ENCODE measurements at places on chromosomes 11 and 22.
A peak's percentile ranks its signal among the peaks of the same experiment; 100 is the strongest.

GRCh38 chr22:47207387-47207786, 444.9 kb downstream of the TBC1D22A start:
- DNase-seq: no peak

DNA sequence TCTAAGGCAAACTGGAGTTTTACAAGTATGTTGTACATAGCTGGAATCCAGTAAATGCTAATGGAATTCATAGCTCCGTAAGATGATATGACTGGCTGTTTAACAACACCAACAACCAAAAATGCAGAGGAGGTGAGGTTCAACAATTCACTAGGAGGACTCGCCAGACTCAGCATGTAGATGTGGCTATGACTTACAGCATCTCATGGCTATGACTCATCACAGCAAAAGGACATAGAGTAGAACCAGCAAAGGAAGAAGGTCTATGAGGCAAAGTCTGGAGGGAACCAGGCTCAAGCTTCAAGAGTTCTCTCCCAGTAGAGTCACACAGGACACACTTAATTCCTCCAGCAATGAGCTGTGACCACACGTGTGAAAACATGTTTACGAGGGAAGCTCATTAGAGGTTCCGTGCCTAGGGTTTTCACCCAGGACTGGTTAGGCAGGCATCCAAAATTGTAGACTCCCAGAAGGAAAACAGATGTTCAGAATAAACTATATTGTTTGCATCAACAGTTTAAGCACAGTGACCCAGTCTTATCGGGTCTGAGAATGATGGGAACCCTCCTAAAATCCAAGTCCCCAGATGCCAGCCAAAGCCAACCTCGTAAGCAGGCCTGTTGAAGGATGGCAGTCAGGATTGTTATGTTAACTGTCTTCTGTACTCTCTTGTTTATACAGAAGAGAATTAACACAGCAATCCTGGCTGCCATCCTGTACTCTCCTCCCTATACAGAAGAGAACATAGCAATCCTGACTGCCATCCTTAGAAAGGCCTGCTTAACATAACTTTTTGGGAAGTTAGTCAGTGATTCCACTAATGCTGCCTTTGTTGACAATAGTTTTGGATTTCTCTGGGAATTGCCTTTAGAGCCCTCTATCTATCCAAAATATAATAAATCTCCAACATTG, 116.6 kb downstream of the LARGE1 start:
- DNase-seq: no peak

DNA sequence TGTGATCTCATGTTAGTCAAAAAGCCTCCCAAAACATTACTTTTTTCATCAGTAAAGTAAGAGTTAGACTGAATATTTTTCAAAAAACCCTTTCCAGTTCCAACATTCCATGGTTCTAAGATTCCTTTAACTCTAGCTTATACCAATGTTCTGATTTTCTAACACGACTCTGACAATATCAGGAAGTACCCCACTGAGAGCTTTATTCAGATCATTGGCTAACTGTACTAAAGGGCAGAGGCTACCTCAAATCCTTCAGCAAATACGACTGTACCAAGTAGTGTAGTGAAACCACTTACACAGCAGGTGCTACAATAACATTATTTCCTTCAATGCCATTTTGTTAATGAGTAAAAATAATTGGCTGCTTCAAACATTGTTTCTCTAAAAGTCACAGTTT, 213.4 kb upstream of the PITPNB start:
- no peak for DNase-seq

- no peak for DNase-seq
These were observed 13.1 kb upstream of the EXPH5 start for GRCh38 chr11:108606495-108607160.

GRCh38 chr22:39994041-39994565, 651 bp upstream of the FAM83F start:
- DNase-seq: no peak

DNA sequence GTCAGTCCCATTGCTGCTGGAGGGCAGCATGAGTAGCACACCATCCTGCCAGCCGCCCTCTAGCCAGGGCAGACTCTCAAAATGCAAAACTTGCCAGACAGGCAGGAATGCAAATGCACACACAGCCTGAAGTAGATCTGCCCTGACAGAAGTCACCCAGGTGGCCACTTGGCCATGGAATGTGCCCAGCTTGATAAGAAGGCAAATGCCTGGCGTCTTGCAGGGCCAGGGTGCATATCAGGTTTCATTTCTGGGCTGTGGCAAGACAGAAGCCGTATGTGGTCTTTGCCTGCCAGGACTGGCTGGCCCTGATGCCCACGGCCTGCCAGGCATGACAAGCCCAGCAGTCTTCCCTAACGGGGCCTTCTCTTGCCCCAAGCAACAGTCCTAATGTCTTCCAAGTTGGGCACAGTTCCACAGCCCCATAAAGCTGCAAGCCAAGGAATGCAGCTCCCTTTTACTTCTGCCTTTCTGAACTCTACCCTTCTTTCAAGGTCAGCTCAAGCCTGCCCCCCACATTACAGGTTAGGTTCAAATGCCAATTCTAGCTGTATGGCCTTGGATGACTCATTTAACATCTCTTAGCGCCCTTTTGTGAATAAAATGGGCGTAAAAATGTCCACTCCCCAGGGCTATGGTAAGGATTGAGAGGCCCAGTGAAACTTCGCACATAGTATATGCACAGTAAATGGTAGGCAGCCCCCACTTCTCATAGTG, 29.7 kb downstream of the POU2AF3 start:
- DNase-seq: no peak

- peak; percentile 86 for DNase-seq
These were observed 24.8 kb downstream of the APOL1 start for GRCh38 chr22:36277482-36278291.

- peak; percentile 58 for DNase-seq
These were observed 1.1 kb downstream of the FXYD2 start for GRCh38 chr11:117823294-117823945.

DNA sequence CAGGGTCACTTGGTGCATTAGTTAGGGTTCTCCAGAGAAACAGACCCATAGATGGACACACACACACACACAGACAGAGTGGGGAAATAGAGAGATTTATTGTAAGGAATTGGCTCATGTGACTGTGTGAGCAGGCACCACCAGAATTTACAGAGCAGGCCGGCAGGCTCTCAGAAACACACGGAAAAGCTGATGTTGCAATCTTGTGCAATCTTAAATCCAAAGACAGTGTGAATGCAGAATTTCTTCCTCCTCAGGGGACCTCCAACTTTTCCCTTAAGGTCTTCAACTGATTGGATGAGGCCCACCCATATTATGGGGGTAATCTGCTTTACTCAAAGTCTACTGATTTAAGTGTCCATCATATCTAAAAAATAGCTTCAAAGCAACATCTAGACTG, 49.8 kb downstream of the APIP start:
- DNase-seq: no peak

GRCh38 chr11:46850829-46851380, 4.8 kb upstream of the CKAP5 start:
- no peak for DNase-seq

GRCh38 chr11:19520681-19521080, 192.0 kb upstream of the NAV2 start:
- no peak for DNase-seq

DNA sequence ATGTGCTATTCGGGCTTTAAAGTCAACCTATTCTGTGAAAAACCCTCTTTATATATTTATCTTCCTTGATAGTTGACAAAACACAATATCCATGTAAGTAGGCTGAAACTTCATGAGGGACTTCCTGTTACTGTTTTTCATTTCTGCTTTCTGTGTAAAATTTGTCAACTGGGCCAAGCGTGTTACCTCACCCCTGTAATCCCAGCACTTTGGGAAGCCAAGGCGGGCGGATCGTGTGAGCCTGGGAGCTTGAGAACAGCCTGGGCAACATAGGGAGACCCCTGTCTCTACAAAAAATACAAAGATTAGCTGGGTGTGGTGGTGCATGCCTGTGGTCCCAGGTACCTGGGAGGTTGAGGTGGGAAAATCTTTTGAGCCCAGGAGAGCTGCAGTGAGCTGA, 66.5 kb upstream of the SLC25A18 start:
- no peak for DNase-seq

DNA sequence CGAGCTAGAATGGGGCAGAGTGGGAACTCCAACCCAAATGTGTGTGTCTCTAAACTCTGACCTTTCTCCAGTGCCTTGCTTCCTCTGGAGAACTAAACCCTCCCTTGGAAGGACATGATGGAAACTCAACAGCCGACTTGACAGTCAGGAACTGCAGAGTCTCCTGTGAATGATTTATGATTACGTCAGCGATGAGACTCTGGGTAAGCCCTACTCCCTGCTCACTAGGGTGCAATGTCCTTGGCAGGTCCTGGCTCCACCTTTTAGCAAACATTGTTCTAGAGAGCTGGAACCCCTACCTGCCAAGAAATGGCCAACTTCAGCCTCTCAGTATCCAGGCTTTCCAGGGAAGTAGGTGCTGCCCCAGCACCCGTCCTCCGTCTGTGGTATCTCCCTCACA, 96.1 kb upstream of the CD82 start:
- no peak for DNase-seq

DNA sequence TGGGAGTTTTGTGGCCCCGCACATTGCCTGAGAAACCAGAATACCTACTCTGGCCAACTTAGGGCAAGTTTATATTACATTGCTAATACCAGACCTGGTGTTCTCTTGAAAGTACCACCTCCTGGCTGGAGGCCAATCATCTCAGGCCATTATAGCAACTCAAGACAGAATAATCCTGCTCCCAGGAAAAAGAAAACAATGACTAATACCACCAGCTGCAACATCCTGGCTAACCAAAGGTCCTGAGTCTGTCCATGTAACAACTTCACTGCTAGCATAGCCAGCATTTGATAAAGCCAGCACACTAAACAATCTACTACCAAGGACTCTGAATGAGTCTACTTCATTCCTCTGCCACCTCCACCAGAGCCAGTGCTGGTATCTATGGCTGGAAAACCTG, 1298.7 kb upstream of the CNTN5 start:
- DNase-seq: no peak

GRCh38 chr11:39412117-39412516, 2047.3 kb downstream of the LRRC4C start:
- DNase-seq: no peak

- DNase-seq: peak; percentile 67
These were observed 19.9 kb downstream of the CD44 start for GRCh38 chr11:35158701-35159510.

GRCh38 chr11:34176751-34177209, 71.4 kb downstream of the NAT10 start:
- no peak for DNase-seq

GRCh38 chr11:64656862-64657261, 65.8 kb downstream of the SLC22A12 start:
- peak; percentile 88 for DNase-seq
